Occipital lobe (tissue), 3 donors: ENCODE measurements at places on chromosomes 6 and 20. TPM values are rescaled to one million over a fixed set of nuclear protein-coding genes. Genes with fewer than 3 reads are reported as not detected.

DNA sequence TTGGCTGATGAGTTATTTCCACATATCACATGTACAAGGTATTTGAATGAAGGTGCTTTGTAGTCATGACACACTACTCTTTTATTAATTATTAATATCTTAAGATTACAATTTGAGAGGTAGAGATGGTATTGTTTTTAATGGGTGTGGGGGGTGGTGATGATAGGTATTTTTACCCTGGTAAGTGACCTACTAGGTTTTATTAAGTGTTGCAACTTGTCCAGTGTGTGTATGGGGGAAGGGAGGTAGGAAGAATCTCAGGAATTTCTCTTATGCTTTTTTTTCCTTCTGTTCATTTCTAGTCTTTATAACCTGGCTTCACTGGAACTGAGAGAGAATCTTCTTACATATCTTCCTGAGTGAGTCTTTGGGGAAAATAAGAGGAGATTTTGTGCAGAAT is 101.4 kb downstream of the LRRC1 start:
- no peak for DNase-seq

DNA sequence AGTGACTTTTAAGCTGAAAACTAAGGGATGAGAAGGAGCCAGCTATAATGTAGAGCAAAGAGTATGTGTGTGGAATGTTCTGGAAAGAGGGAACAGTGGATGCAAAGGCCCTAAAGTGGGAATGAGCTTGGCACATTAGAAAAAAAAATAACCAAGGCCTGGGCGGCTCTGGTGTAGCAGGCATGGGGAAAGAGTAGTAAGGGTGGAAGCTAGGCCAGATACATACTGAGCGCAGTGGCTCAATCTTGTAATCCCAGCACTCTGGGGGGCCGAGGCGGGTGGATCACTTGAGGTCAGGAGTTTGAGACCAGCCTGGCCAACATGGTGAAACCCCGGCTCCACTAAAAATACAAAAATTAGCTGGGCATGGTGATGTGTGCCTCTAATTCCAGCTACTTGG is 8.4 kb downstream of the GGT7 start:
- no peak for DNase-seq

GRCh38 chr6:69338431-69339162 is 458.2 kb downstream of the LMBRD1 start:
- DNase-seq: no peak

- DNase-seq: no peak
These were observed 53.2 kb downstream of the PTPN1 start for GRCh38 chr20:50563133-50563944.

DNA sequence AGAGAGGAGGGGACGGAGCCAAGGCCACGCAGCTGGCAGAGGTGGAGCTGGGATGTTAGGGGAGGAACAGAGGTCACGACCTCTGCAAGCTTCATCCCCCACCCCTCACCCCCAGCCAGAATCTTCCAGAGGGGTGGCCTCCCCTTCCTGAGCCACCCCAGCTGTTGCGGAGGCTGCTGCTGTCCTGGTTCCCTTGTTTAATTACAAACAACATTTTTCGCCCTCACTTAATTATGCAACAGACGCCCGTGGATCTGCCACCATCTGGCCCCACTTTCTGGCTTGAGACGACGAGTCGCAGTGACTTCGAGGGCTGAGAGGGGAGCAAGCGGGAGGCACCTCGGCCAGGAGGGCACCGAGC is 153.7 kb upstream of the PTPN1 start:
- DNase-seq: no peak

DNA sequence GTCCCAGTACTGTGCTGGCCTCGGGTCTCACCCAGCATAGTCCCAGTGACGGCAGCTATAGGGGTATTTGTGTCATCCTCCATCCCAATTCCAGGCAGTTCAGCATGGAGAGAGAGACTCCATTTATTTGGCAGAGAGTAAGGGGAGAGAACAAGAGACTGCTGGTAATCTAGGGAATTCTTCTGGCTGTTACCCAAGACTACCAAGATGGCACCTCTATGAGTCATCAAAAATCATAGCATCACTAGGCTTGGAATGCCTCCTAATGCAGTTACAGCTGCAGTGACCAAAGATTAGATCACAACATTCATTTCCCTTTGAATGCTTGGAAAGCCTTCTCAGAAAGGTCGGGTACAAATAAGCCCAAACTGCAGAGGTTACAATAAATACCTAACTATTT is 660.4 kb upstream of the FLRT3 start:
- no peak for DNase-seq

GRCh38 chr6:49911252-49911651 is 44.9 kb upstream of the CRISP1 start:
- no peak for DNase-seq

The TRIM15 gene
- not detected for total RNA-seq

GRCh38 chr6:73079978-73080377 is 145.3 kb downstream of the KHDC1L start:
- DNase-seq: no peak

DNA sequence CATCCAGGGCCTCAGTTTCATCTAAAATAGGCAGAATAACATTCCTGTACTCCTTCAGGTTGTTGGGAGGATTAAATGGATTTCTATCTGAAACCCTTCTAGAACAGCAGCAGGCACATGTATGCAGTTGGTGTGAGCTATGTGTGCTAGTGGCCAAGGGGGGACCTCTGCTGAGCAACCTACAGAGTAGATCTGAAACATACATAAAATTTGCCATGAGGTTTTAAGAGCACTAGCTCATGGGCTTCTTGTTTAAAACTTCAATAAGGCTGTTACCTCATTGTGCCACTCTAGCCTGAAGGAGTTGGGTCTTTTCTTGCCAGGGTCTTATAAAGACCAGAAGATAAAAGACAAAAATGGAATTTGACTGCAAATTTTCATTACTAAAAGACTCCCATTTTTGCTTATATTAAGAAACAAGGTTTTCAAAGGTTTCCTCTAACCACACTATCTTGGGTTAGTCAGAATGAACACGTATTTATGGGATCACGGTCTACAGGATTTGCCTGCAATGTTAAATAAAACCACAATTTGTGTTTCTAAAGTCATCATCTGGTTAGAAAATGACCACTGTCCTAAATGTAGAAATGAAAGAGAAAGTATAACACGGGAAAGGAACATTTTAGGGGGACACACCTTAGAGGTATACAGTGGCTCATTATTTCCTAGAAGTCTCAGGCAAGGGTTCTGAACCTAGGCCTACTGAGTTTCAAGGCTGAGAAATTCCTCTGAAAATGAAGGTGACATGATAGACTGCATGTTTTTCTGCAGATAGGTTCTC is 144.9 kb upstream of the OLIG3 start:
- DNase-seq: no peak

DNA sequence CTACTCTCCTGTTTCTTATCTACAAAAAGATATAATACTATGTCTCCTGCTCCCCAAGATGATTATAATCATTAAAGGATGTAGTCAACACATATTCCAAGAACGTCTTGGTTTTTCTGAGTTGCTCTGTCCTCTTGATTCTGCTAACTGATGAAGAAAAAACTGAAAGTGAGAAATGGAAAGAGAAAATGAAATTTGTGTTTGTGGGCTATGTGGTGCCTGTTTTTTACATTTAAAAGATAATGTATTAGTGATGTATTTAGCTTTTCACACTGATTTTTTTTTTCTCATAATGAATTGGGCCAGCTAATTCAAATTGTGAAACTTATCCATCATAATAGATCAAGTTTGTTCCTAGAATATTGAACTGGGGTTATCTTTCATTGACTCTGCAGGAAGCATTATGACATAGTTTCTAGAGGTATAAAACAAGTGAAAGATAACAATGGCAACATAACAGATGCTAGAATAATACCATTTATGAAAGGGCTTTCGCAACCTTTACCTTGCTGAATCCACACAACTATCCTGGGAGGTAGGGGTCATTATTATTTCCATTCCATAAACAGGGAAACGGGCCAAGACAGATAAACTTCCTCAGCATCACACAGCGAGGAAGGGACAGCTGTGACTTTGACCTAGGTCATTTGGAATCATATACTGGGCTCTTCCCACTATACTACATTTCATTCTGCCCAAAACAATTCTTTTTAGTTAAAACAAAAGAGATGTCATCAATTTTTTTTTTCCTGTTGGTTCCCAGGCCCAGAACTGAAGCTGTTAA is 336.7 kb downstream of the GJA1 start:
- no peak for DNase-seq

The WFDC12 gene
- not detected for total RNA-seq

GRCh38 chr6:45626087-45626891 is 248.6 kb upstream of the SUPT3H start:
- DNase-seq: no peak

The SCGN gene
- 14.3 TPM for total RNA-seq

- no peak for DNase-seq
These were observed 12.6 kb downstream of the ACSS1 start for GRCh38 chr20:25045343-25045712.

The PDYN gene
- not detected for total RNA-seq

The PTGIS gene
- 10.8 TPM for total RNA-seq

DNA sequence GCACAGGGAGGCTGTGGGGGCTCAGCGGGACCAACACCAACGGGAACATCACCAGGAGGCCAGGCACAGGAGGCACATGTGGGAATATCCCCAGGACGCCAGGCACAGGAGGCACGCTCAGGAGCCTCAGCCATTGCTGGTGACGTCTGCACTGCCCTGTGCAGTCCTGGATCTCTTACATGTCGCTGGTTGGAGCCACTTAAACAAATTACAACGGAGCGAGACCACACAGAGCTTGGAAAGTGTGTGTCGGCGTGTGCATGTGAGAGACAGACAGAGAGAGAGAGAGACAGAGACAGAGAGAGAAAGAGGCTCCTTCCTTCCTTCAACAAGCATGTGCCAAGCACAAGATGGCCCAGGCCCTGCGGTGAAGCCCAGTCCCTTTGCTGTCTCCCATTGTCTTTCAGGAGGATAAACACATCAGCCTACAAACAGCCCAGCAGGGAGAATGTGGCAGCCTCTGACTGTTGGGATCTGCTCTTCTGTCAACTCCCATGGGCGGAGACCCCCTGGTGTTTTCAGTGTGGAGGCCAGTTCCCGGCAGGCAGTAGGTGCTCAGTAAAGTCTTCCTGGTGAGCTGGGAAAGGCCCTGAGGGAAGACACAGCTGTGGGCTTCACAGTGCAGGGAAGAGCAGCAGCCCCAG is 112.7 kb upstream of the THBS2 start:
- no peak for DNase-seq

The ZNF334 gene
- total RNA-seq: 13.6 TPM

GRCh38 chr6:85111481-85112011 is 338.3 kb upstream of the NT5E start:
- DNase-seq: no peak

GRCh38 chr6:10033223-10033829 is 381.5 kb downstream of the TFAP2A start:
- no peak for DNase-seq

The TMEM244 gene
- total RNA-seq: 1.4 TPM

GRCh38 chr20:40741507-40742106 is 52.6 kb upstream of the MAFB start:
- DNase-seq: no peak

The SNAI1 gene
- not detected for total RNA-seq

The BCAS1 gene
- total RNA-seq: 3.0 TPM

The EYS gene
- total RNA-seq: 0.78 TPM

The SOD2 gene
- 75.2 TPM for total RNA-seq
